ENCODE measurements at places on chromosomes 1 and 21. TPM values are rescaled to one million over a fixed set of nuclear protein-coding genes. Genes with fewer than 3 reads are reported as not detected.

The EPHB2 gene
- total RNA-seq = 71.9 TPM

The FOXO6 gene
- 0.59 TPM for total RNA-seq

The GSTM5 gene
- total RNA-seq = 2.0 TPM

The SLC9A1 gene
- total RNA-seq = 99.6 TPM

The PRRC2C gene
- total RNA-seq = 136 TPM

The PAPPA2 gene
- 3.1 TPM for total RNA-seq

The DSCAM gene
- not detected for total RNA-seq

- DNase-seq = no peak
- no peaks in the 10 kb centered on the region for H3K36me3 ChIP-seq
- H3K27me3 ChIP-seq = no peaks in the 10 kb centered on the region
Measured at GRCh38 chr1:165543532-165544438, at the start of gene LRRC52. TSS of gene LRRC52 (plus strand) at chr1:165544000. CDS start at chr1:165544297, 297 bp downstream.

- H3K27ac ChIP-seq = no peak overlapping the region
- H3K4me1 ChIP-seq = no peaks in the 10 kb centered on the region
- H3K4me3 ChIP-seq = no peak overlapping the region
- H3K36me3 ChIP-seq = no peaks in the 10 kb centered on the region
- no peaks in the 10 kb centered on the region for H3K27me3 ChIP-seq
Measured at GRCh38 chr1:34529935-34530859, 224.7 kb upstream of the GJB5 start.

DNA sequence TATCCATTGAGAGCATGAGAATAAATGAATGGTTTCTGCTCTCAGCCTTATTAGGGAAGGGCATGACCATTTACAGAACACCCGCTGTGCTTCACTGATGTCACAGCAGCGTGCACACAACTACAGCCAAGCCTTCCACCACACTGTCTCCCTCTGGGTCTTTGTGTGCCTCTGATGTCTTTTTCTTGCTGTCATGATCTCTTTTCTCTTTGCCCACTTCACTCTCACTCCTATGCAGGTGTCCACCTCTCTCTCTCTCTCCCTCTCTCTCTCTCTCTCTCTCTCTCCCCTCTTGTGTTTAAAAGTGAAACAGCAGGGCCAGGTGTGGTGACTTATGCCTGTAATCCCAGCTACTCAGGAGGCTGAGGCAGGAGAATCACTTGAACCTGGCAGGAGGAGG, 232.5 kb upstream of the JUN start:
- H3K27me3 ChIP-seq = no peaks in the 10 kb centered on the region
- no peaks in the 10 kb centered on the region for H3K36me3 ChIP-seq
- no peak overlapping the region for H3K4me3 ChIP-seq
- DNase-seq = no peak

GRCh38 chr1:218642033-218642948, 297.2 kb downstream of the TGFB2 start:
- no peaks in the 10 kb centered on the region for H3K36me3 ChIP-seq
- H3K27ac ChIP-seq = no peak overlapping the region
- DNase-seq = no peak
- no peaks in the 10 kb centered on the region for H3K27me3 ChIP-seq
- H3K4me3 ChIP-seq = no peak overlapping the region

DNA sequence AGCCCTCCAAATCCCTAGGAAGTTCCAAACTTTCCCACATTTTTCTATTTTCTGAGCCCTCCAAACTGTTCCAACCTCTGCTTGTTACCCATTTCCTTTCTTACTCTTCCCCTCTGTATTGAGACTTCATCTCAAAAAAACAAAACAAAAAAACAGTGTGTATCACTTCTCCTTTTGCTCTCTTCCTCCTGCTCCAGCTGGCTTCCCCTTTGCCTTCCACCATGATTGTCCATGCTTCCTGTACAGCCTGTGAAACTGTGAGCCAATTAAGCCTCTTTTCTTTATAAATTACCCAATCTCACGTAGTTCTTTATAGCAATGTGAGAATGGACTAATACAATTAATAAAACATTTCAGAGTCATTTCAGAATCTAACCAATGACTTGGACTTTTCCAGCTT, 69.6 kb upstream of the KRTAP19-8 start:
- H3K27ac ChIP-seq = no peak overlapping the region
- H3K27me3 ChIP-seq = no peaks in the 10 kb centered on the region
- DNase-seq = no peak
- H3K4me3 ChIP-seq = no peak overlapping the region

GRCh38 chr1:190226006-190226405, 251.7 kb downstream of the BRINP3 start:
- H3K4me3 ChIP-seq = no peak overlapping the region
- no peaks in the 10 kb centered on the region for H3K27me3 ChIP-seq
- DNase-seq = no peak
- H3K36me3 ChIP-seq = no peaks in the 10 kb centered on the region
- no peak overlapping the region for H3K27ac ChIP-seq

DNA sequence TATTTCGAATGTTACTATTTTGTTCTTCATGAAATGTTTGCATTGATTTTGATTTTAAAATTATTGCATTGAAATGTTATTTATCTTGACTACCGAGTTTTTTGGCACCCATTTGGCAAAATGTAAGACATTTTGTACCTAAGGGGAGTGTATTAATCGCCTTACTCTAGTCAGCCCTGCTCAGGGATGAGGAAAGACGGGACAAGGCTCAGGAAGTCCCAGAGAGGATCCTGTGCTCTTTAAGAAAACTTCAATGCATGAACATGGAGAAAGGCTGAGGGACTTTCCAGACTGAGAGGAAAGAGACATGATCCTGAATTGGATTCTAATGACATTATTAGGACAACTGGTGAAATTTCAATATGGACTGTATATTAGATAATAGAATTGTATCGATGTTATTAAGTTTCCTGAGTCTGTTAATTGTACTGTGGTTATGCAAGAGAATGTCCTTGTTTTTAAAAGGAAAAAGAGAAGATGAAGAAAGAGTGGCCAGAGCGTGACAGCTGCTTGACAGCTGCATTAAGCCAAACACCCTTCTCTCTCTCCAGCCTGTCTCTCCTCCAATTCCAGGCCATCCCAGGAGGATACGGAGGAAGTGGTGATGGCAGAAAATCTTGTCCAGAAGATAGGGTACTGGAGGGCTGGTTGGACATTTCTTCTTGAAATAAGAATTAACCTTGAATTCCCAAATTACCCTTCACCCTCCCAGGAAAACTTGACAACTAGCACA, 66.0 kb downstream of the PLEKHA6 start:
- H3K36me3 ChIP-seq = no peaks in the 10 kb centered on the region
- no peaks in the 10 kb centered on the region for H3K27me3 ChIP-seq
- no peak overlapping the region for H3K4me3 ChIP-seq

GRCh38 chr1:26278724-26279455, 996 bp upstream of the SH3BGRL3 start:
- H3K4me1 ChIP-seq = peaks cover 28% of the 10 kb centered on the region
- H3K27me3 ChIP-seq = no peaks in the 10 kb centered on the region
- peak overlapping the region; percentile 91 for H3K4me3 ChIP-seq

- no peaks in the 10 kb centered on the region for H3K4me1 ChIP-seq
- H3K36me3 ChIP-seq = no peaks in the 10 kb centered on the region
- no peak overlapping the region for H3K4me3 ChIP-seq
Measured at GRCh38 chr1:44485229-44485933, 80.3 kb downstream of the RNF220 start.

- no peak for DNase-seq
- H3K27me3 ChIP-seq = no peaks in the 10 kb centered on the region
- H3K36me3 ChIP-seq = no peaks in the 10 kb centered on the region
- H3K27ac ChIP-seq = no peak overlapping the region
- H3K4me1 ChIP-seq = no peaks in the 10 kb centered on the region
Measured at GRCh38 chr1:45880930-45881329, 77.5 kb downstream of the MAST2 start.

GRCh38 chr1:155969377-155969791, 9.0 kb downstream of the ARHGEF2 start:
- H3K4me1 ChIP-seq = peaks cover 4% of the 10 kb centered on the region
- no peak overlapping the region for H3K27ac ChIP-seq
- no peak overlapping the region for H3K4me3 ChIP-seq
- DNase-seq = no peak
- no peaks in the 10 kb centered on the region for H3K27me3 ChIP-seq
